ENCODE measurements at places on chromosomes 2 and 18.

- peak; percentile 66 for DNase-seq
Measured at GRCh38 chr2:84905181-84906107, at the start of gene TMSB10. Gene TMSB10 (plus strand): TSS chr2:84905656.

DNA sequence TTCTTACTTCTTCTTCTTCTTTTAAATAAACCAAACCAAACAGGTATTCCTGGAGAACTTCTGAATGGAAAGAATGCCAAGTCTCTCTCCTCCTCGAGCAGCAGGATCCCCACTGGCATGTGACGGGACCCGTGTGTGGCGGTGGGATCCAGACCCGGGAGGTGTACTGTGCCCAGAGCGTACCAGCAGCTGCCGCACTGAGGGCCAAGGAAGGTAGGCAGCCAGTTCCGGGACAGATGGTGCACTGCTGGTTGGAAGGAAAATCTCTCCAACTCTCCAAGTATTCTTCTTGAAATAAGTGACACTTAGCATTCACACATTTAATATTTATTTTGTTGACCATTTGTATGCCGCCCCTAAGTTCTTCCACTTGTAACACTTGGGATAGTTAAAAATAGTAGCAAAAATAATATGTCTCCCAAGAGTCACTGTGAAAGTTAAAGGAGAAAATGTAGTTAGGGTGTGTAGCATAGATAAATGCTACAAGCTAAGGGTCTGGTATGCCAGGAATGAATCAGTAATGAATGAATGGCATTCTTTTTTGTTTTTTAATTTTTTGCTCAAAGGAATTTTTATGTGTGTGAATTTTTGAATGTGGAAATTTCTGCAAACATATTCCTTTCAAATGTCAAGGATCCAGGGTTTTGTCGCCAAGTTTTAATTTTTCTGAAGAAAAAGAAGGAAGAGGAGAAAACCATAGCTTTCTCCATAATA is 349.9 kb downstream of the THSD7B start:
- DNase-seq, result peak; percentile 35

DNA sequence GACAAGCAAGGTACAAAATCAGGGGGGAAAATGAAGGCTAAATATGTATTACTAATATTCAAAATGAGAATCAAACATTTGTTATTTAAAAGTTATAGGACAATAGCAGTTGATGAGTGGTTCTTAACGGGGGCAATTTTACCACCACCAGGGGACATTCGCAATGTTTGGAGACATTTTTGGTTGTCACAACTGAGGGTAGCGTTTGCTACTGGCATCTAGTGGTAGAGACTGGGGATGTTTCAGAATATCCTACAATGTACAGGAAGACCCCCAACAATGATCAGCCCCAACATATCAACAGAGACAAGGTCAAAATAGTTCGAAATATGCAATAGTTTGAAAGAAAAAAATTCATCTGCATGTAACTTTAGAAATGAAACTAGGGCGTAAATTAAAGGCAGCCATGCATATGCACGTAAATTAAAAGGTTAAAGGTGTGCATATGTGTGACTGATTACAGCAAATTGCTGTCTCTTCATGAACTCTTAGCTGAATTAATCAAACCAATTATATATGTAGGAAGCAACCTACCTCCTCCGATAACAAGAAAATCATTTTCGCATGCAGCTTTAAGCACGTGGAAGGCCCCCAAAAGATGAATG is 61.2 kb upstream of the CUL3 start:
- no peak for DNase-seq

GRCh38 chr2:45207101-45207500 is 197.8 kb upstream of the SIX2 start:
- DNase-seq, result no peak

GRCh38 chr2:39948016-39948719 is 169.1 kb upstream of the THUMPD2 start:
- no peak for DNase-seq

- DNase-seq, result no peak
Measured at GRCh38 chr2:119224391-119225104, 914 bp downstream of the STEAP3 start.

DNA sequence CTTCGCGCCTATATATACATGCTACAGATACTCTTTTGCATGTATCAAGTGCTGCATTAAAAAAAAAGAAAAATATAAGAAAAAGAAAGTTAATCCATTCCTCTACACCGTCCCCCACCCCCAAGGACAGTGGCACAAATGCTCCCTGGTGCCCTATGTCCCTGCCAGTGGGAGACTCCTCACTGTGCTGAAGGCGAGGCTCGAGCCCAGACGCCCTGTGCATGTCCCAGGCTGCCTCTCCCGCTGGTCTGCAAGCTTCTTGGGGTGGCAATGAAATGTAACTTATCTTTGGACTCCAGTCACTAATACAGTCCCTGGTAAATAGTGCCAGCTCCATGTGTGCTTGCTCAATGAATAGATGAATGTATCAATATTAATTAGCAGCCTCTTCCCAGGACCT is 185.6 kb upstream of the SMAD2 start:
- no peak for DNase-seq

GRCh38 chr18:74715306-74715705 is 117.6 kb downstream of the ZNF407 start:
- DNase-seq, result no peak

DNA sequence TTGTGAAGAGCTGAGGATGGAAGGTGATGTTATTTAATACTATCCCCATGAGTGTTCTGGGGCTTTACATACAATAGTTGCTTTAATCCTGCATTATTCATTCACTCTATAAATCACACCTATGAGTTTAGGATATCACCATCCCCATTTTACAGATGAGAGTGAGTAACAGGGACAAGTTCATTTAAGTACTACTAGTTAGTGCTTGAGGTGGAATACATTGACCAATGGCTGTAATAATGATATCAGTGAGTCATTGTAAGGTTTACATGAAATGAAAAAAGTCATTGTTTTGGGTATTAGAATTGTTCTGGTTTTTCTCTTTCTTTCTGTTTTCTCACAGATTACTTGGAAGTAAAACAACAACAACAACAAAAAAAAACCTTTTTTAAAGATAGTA is 42.5 kb downstream of the TANC1 start:
- no peak for DNase-seq

DNA sequence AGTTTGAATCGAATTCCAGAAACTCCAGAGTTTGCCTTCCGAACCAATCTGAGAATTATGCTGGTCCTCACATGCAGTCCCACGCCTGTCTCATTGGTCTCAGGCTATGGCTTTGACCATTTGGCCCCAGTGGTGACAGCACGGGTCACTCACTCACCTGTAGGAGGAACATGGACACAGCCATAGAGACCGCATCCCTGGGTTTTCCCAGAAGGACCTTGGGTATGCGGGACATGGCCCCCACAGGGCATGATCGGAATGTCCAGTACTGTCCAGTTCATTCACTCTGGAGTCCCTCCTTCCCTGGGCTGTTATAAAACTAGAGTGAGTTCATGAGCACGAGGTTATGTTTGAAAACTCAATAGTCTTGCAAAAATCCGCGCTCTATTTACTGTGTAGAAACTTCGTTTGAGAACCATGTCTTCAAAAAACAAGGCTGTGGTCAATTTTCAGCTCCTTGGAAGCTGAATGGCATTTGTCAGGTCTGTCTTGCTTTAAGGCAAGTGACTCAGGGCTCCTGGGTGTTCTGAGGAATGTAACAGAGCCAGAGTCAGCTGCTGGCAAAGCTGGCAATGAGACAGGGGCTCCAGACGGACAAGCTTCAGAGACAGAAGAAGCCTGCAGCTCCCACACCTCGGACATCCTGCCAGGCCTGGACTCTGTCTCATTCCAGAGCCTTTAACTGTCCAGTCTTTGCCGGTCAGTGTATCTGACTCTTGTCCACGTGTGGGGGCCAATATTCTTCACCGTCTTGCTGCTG is 86.7 kb upstream of the TMEM18 start:
- no peak for DNase-seq

GRCh38 chr18:57131782-57132181 is 15.1 kb upstream of the BOD1L2 start:
- DNase-seq, result peak; percentile 83

DNA sequence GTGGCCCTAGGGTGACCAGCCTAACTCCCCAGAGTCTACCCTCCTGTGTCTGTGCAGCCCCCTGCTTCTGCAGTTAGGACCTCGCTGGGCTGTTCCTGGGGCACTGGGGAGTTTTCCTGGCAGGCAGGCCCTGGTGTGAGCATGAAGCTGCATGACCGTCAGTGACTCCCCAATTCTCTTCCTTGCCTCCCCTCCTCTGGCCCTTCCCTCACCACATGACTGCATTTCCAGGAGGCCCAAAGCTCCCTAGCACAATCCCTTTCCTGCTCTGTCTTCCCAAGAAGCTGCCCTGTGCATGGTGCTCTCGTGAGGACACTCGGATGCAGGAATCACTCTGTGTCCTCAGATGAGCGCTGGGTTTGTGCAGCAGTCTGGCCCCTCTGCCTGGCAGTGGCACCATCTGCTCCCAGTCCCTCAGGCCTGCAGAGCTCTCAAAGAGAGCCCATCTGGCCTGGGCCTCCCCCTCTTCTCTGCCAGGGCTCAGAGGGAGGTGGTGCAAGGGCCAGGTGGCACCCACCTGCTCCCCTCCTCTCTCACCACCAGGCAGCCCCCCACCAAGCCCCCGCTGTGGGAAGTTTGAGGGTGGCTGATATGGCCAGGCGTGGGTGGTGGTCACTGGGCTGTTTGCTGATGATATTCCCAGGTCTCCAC is 125.6 kb upstream of the HS6ST1 start:
- no peak for DNase-seq

DNA sequence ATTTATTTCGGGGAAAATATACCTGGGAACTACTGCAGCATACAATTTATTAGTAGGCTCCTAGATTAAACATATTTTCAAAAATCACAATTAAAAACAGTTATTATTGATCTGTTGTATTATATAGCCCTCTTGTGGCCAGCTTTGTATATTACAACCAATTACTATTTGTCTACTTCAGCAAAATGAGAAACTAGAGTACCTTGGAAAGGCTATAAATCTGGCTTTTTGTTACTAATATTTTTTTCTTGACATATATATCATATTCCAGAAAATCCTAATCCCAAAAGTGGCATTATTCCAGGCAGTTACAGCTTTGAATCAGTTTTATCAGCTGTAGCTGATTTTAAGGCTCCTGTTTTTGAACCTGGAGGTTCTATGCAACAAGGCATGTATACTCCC is 101.2 kb downstream of the UBR3 start:
- peak; percentile 18 for DNase-seq

GRCh38 chr18:58624011-58624410 is 4.9 kb downstream of the ALPK2 start:
- DNase-seq, result no peak

GRCh38 chr2:10179422-10179821 is 56.9 kb downstream of the RRM2 start:
- DNase-seq, result no peak

DNA sequence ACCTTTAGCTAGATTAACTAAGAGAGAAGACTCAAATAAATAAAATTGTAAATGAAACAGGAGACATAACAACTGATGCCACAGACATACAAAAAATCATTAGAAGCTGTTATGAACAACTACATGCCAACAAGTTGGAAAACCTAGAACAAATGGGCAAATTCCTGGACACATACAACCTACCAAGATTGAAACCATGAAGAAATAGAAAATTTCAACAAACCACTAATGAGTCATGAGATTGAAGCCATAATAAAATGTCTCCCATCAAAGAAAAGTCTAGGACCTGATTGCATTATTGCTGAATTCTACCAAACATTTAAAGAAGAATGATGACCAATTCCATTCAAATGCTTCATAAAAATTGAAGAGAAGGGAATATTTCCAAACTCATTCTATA is 54.3 kb downstream of the ST3GAL5 start:
- DNase-seq, result no peak

DNA sequence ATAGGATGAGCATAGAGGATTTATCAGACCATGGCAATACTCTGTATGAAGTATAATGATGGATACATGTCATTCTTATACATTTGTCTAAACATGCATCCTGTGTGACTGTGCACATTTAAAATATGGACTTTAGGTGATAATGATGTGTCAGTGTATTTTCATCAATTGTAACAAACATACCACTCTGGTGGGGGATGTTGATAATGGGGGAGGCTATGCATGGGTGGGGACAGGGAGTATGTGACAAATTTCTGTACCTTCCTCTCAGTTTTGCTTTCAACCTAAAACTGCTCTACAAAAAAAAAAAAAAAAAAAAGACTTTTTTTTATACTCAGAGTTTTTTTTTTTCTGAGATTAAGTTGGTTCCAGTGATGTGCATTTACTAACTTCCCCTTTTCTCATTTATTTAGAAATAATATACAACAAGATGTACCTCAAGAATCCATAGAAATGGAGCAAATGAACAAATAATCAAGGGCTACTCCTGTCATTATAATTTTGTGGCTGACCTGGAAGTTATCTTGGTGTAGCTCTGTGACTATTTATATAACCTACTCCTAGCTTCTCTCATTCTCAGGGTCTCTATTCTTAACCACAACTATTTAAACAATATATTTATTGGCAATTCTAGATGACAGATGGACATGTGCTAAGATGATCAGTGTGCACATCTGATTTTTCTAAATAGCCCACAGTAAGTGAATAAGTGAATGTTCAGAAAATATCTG is 108.9 kb upstream of the ITGA4 start:
- DNase-seq, result no peak

GRCh38 chr2:203035879-203036470 is 21.3 kb downstream of the NBEAL1 start:
- no peak for DNase-seq

DNA sequence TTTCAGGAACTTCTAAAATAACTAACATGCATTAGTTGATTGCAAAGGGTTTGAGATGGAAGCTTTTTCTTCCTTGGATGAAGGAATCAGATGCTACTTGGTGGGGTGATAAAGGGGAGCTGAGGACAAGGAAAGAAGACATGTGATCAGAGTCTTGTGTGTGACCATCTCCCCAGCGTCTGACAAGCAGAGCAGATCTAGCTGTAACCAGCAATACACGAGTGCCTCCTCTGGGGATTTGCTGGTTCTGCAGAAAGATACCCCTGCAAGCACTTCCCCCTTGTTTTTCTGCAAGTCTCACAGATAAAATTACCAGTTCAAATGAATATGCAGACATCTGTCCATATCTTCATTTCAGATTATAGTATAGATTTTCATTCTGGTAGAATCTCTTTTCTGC is 2.7 kb downstream of the CDH7 start:
- peak; percentile 78 for DNase-seq

- no peak for DNase-seq
Measured at GRCh38 chr2:105771836-105772235, 27.1 kb downstream of the NCK2 start.

DNA sequence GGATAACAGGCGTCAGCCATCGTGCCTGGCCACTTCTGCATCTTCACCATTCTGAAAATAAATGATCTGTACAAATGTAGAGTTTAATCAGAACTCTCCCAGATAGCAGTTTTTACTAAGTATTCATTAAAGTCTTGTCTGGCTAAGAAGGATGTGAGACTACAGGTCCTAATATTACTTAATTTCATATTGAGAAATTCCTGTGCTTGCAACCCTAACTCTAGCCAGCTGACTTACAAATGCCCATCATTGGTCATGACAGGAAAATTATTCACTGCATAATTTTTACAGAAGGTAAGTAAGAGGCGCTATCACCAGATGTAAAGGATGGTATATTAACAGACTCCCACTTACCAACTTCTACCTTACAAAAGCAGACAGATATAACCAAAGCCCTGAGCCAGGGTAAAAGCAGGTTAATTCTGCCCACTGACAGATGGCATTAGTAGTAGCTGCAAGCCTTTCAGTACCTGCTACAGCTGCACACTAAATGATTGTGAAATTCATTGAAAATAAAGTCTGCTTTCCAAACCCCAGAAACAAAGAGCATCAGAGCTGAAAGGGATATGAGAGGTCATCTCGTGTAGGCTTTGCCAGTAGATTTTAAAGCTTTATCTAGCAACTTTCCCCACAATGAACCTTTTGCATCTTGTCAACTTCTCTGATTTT is 271.3 kb upstream of the STON1 start:
- DNase-seq, result no peak
